ENCODE measurements at places on chromosomes 7 and 10.

- no peak for DNase-seq
These were observed 8.0 kb upstream of the ELFN1 start for GRCh38 chr7:1662101-1662500.

DNA sequence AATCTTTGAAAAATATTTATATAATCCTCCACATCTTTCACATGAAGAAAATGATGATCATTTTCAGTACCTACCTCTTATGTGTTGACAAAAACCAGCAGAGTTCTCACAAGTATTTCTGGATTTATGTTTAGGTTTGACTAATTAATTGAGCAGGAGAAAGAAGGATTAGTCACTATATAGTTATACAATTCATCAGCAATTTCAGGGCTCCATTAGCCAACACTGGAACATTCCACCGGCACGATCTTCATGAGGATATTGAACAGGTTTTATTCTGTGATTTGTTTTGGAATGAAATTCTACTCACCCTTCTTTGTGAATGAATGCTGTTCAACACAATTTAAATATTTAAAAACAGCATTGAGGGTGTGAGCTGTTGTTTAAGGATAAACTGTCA, 163.2 kb downstream of the SEM1 start:
- no peak for DNase-seq

- no peak for DNase-seq
These were observed 101.1 kb downstream of the PRKAG2 start for GRCh38 chr7:151775547-151776443.

GRCh38 chr7:7816816-7817536, 98.6 kb upstream of the RPA3 start:
- DNase-seq: no peak

GRCh38 chr7:131931370-131931769, 374.9 kb upstream of the PODXL start:
- no peak for DNase-seq

- DNase-seq: no peak
These were observed 50.3 kb upstream of the MET start for GRCh38 chr7:116621649-116622048.

- DNase-seq: no peak
These were observed 60.7 kb upstream of the ZNF746 start for GRCh38 chr7:149558149-149558861.

DNA sequence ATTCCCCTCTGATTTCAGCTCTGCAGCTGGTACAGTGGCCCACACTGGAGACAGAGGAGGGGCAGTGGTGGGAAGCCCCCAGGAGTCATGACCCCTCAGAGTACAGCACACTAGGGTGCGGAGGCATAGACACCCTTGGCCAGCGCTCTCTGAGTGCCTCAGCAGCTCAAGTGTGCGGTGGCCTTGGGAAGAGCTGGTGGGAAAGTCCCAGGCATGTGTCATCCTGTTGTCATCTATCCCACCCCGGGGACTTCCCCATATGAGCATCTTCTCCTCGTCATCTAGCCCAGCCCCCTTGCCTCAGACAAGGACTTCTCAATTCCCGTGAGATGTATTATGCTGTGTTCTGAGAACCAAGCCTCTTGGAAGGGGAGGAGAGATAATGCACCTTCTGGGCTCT, 15.6 kb upstream of the PPIF start:
- DNase-seq: no peak

GRCh38 chr7:140084972-140085371, 22.2 kb upstream of the PARP12 start:
- DNase-seq: no peak

DNA sequence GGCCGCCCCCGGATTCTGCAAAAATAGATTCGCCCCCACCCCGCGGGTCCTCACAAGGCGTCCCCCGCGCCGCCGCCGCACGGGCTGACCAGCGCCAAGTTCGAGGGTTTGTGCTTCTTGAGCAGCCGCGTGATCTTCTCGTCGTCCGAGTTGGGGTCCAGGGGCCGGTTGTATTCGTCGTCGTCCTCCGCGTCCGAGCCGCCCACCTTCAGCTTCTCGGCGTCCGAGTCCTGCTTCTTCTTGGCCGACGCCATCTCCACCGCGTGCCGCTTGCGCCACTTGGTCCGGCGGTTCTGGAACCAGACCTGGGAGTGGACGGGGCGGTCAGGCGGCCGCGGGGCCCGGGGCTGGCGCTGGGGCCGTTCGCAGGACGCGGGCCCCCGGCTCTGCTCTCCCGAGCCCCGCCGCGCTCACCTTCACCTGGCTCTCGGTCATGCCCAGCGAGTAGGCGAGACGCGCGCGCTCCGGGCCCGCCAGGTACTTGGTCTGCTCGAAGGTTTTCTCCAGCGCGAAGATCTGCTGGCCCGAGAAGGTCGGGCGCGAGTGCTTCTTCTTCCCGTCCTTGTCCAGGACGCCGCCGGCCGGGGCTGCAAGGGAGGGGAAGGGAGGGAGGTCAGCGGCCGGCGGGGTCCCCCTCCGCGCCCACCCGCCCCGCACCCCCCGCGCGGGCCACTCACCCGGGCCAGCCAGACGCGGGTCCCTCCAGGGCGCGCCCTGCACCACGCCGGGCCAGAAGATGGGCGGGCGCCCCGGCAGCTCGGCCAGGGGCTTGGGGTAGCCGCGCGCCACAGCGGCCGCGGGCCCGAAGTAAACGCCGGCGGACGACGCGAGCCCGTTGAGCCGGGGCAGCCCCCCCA, 853 bp downstream of the NKX6-2 start:
- DNase-seq: no peak

DNA sequence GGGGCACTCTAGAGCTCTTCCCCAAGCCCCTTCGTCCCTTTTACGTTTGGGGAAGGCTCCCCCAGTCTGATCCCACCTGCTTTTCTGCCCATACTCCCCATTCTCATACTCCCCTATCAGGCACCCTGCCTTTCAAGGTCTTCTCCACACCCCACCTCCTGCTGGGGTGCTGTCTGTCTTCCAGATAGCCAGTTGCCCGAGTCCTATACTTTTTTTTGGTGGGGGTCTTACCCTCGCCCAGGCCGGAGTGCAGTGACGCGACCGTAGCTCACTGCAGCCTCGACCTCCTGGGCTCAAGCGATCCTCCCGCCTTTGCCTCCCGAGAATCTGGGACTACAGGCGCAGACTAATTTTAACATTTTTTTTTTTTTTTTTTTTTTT, 775 bp upstream of the ABHD11 start:
- no peak for DNase-seq

DNA sequence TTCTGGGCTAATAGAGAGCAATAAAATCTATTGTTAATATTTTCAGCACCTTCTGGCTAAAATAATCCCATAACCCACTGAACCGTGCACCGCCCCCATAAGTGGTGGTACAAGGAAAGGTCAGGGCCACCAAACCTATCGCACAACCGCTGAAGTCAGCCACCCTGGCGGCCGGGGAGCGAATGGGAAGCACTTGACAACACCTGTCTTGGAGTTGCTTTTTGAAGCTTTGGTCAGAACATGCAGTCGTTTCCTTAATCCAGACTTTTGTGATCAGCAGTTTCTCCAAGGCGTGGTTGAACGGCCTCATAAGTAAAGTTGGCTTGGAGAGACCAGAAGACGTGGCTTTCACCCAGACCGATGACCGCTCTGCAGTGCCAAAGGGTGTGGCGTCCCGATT, 97.4 kb downstream of the DNAJB6 start:
- DNase-seq: no peak

DNA sequence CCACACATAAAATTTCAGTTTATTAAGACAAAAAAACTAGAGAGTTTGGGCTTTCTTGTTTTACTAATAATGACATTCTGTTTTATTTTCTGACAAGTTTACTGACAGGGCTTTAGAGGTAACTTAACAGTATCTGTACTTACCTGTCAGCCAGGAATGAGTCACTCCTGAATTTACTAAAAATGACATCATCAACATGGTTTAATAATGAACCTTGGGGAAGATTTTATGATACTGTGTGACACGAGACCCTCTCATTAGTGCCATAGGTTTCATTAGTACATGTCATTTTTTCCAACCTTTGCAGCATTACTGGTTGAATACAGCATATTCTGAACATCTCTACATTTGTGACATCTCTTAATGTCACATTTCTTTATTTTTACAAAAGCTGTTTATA, 131.1 kb downstream of the KCND2 start:
- no peak for DNase-seq

DNA sequence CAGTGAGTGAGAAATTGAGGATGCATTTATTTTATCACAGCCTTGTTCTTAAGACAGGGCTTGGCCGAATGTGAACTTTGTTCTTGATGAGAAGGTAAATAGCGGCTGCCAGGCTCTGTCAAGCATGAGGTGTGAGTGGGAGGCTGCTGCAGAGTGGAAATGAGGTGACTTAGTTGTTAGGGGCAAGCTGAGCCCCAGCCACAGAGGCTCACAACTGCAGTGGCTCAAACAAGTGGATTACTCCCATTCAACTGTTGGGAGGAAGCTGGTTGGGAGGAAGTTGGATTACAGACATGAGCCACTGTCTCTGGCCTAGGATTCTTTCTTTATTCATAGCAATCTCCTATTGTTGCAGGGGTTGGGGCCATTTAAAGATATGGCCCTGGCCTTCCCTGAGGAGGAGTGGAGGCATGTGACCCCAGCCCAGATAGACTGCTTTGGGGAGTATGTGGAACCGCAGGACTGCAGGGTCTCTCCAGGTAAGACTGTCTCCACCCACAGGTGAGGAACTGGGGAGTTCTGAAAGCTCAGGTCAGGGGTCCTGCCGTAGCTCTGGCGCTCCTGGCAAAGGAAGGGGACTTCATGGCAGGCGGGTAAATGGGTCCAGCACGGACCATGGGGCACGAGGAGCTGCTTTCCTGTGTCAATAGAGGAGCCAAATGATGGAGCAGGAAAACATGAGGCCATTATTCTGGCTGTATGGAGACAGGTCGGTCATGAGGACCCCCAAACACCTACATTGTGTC, 7.1 kb downstream of the ZSCAN25 start:
- no peak for DNase-seq

DNA sequence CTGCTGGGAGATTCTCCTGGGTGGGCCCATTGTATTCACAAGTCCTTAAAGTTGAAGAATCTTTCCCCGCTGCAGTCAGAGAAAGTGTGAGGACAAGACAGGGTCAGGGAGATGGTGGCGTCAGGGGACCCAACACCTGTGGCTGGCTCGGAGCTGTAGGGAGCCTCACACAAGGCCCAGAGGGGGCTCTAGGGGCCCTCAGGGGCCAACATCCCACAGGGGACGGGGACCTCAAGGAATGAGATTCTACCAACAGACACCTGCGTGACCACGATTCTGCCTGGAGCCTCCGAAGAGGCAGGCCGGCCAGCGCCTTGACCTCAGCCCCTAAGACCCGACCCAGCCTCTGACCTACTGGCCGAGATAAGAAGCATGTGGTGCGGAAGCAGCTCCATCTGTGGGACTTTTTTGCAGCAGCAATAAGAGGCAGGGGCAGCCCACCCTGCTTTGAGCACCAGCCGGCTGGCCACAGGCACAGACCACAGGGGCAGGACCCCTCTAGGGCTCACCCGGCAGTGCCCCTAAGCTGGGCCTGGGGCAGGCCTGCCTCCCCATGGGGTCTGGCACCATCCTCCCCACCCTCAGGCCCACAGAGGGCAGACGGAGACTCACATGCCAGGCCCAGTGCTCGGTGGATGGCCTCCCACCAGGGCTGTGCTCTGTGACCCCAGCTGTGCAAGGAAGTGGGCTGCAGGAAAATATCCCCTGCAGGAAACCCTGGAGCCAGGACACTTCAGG, 13.2 kb downstream of the RASGEF1A start:
- DNase-seq: no peak

GRCh38 chr7:148723846-148724245, 25.1 kb downstream of the CUL1 start:
- no peak for DNase-seq

- DNase-seq: no peak
These were observed 72.9 kb upstream of the POM121L12 start for GRCh38 chr7:52962402-52963076.
